GM23248 (cell line): ENCODE measurements at places on chromosomes 2 and 18.

GRCh38 chr2:109602617-109603188 is 11.1 kb downstream of the SEPTIN10 start:
- peaks cover 30% of the 10 kb centered on the region for H3K4me1 ChIP-seq
- no peaks in the 10 kb centered on the region for H3K27me3 ChIP-seq
- H3K36me3 ChIP-seq, result no peaks in the 10 kb centered on the region
- H3K4me3 ChIP-seq, result no peak overlapping the region

DNA sequence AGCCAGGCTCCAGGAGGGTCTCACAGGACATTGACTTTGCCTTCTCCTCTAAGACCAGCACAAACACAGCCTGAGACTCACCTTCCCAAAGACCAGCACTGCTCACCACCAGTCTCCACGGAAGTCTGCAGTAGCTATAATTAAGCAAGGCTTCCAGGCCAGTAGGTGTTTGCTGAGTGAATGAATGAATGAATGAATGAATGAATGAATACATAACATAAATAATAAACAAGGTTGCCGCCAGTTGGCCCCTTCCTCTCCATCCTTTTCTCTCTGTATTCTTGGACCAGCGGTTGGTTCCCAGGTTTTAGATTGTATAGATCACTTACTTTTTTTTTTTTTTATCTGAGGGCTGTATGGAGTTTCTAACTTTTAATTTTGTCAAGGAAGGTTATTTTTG is 222.4 kb upstream of the ID2 start:
- no peak for DNase-seq
- H3K27ac ChIP-seq, result no peak overlapping the region
- no peaks in the 10 kb centered on the region for H3K27me3 ChIP-seq
- no peaks in the 10 kb centered on the region for H3K36me3 ChIP-seq

DNA sequence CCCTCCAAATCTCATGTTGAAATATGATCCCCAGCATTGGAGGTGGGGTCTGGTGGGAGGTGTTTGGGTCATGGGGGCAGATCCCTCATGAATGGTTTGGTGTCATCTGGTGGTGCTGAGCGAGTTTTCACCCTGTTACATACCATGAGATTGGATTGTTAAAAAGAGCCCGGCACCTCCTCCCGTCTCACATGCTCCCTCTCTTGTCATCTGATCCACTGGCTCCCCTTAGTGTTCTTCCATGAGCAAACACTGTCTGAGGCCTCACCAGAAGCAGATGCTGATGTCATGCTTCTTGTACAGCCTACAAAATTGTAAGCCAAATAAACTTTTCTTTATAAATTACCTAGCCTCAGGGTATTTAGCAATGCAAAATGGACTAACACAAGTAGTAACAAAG is 405.0 kb upstream of the SLC39A10 start:
- no peak for DNase-seq
- H3K27me3 ChIP-seq, result no peaks in the 10 kb centered on the region
- H3K4me3 ChIP-seq, result no peak overlapping the region
- H3K4me1 ChIP-seq, result no peaks in the 10 kb centered on the region
- no peak overlapping the region for H3K27ac ChIP-seq

DNA sequence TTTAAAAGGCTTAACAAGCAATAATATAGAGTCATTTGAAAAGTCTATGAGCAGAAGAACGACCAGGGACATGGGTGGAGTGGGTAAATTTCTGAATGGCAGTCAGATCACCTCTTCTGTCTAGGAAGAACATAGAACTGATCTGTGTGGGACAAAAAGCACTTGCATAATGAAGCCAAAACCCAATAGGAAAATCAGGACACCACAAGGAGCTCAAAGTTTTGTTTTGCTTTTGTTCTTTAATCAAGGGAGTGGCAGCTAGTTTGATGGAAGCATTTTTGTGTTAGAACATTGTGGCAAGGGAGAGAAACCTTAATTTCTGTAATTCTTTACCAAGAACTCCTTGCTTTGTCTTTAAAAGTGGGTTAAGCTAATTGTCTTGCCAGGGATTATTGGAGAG is 240.2 kb upstream of the TANK start:
- H3K4me3 ChIP-seq, result 0 out of 2 replicates have a peak overlapping the region, but pooled peaks have one; percentile 59
- peaks cover 62% of the 10 kb centered on the region for H3K4me1 ChIP-seq
- H3K27me3 ChIP-seq, result no peaks in the 10 kb centered on the region
- peak overlapping the region; percentile 94 for H3K27ac ChIP-seq
- no peaks in the 10 kb centered on the region for H3K36me3 ChIP-seq

GRCh38 chr18:48715711-48716361 is 177.0 kb downstream of the CTIF start:
- H3K4me1 ChIP-seq, result peaks cover 20% of the 10 kb centered on the region
- H3K27me3 ChIP-seq, result no peaks in the 10 kb centered on the region
- peak; percentile 69 for DNase-seq
- peak overlapping the region; percentile 17 for H3K27ac ChIP-seq
- H3K4me3 ChIP-seq, result no peak overlapping the region

- H3K27ac ChIP-seq, result no peak overlapping the region
- no peaks in the 10 kb centered on the region for H3K36me3 ChIP-seq
- no peaks in the 10 kb centered on the region for H3K27me3 ChIP-seq
- no peaks in the 10 kb centered on the region for H3K4me1 ChIP-seq
- H3K4me3 ChIP-seq, result no peak overlapping the region
- no peak for DNase-seq
These were observed 4.9 kb upstream of the STK17B start for GRCh38 chr2:196176142-196176738.

DNA sequence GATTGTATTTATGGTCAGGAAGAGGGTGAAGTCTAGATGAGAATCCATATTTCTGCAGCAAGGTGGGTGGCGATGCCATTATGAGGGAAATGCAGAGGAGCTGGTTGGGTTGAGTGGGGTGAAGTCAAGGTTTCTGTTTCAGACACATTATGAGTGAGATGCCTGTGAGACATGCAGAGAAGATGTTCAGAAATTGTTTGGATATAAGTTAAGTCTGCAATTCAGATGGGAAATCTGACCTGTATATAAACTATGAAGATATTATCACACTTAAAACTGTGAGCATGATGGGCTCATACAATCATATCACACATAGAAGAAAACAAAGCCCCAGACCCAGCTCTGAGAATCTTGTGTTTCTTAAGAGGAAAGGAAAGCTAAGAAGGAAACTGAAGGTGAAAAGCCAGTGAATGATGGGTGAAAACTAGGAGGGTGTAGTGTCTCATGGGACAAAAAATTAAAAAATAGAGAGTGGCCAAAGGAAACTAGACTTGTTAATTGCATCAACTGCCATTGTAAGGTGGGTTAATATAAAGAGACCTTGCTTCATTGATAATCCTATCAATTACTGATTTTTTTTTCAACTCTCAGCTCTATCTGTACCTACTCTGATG is 14.2 kb downstream of the GALNT5 start:
- H3K27me3 ChIP-seq, result no peaks in the 10 kb centered on the region
- no peaks in the 10 kb centered on the region for H3K4me1 ChIP-seq
- DNase-seq, result no peak

GRCh38 chr2:71505086-71505769 is 51.9 kb downstream of the DYSF start:
- H3K4me1 ChIP-seq, result no peaks in the 10 kb centered on the region
- DNase-seq, result no peak
- H3K27ac ChIP-seq, result no peak overlapping the region
- no peak overlapping the region for H3K4me3 ChIP-seq
- H3K36me3 ChIP-seq, result no peaks in the 10 kb centered on the region

DNA sequence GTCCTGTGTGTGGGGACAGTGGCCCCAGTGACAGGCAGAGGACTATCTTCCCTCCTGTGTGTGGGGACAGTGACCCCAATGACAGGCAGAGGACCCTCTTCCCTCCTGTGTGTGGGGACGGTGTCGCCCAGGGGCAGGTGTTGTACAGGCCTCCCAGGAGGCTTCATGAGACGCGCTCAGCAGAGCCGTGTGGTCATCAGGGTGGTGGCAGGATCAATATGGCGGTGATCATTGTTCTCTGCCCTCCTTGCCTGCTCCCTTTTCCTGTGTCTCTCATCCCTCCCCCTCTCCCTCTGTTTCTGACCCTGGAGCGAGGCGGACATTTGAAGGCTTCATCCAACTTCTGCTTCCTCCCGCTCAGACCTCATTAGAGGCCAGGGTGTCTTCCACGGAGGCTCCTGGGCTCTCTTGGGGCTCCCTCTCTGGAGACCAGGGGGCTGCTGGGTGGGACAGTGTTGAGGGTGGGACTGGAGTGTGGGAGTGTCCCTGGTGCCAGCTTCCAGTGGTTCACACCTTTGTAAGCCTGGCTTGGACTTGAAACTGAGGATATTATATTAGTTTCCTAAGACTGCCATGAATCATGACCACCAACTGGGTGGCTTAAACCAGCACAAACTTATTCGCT is 59.5 kb downstream of the ACKR3 start:
- H3K36me3 ChIP-seq, result no peaks in the 10 kb centered on the region
- DNase-seq, result no peak
- no peaks in the 10 kb centered on the region for H3K4me1 ChIP-seq
- H3K27ac ChIP-seq, result no peak overlapping the region

DNA sequence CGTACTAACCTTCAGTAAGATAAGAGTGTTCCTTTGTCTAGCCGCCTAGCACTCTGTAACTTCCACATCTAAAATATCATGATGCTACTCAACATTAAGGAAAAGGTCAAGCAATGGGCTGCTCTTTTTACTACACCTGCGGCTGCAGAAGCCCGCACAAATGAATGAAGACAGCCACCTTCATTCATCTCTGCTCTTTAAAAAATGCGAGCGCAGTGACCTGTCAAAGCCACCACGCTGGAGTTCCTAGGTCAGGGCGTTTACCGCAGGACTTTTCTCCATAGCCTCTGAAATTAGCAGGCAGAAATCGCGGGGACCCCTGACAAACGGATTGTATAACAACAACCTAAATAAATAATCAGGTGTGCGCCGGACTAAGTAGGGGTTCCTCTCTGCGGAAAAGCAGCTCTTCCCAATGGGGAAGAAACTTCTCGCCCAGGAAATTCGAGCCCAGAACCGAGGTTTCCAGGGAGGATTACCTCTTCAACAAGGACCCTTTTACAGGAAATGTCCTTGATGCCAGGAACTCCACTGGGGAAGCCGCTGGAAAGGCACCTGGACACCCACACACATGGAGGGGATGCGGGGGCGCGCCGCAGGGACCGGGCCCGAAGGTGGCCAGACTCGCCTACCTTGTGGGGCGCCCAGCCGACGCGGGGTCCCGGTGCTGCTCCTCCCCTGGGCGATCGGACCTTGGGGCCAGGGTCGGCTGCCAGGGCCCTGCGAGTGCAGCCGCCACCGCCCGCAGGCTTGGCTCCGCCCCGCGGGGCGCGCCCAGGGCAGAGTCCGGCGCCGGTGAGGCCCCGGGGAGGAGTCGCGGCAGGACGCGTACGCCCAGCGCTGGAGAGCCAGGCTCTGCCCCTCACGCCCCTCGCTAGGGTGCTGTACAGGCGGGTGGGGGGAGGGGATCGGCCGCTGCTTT is at the start of gene CCDC68:
Gene CCDC68 (minus strand): TSS at position 758 of the 922 bp plus-strand sequence. CDS start 16,670 bp downstream, outside the sequence.
- peak within 1 kb of the TSS; percentile 39 for H3K4me3 ChIP-seq
- no peak within 1 kb of the TSS for H3K27ac ChIP-seq
- no peaks in the 10 kb centered on the region for H3K4me1 ChIP-seq
- no peaks in the 10 kb centered on the region; the same call in 1 of the 2 replicates for H3K27me3 ChIP-seq

DNA sequence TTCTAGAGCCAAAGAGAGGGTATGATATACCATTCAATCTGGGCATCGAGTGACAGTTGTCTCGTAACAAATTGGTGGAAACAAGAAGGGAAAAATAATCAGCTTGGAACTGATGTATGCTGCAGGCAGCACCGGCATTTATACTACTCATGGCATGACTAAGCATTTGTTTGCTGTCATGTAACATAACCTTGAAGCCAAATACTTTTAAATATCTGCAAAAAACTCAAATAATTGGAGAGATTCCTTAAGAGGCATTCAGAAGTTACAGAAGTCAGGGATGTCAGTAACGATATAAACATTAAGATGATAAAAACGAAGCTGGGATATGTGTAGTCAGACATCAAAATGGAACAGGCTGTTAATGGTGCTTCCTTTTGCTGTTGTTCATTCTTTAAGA is 157.3 kb upstream of the MMADHC start:
- peak overlapping the region; percentile 39 for H3K4me3 ChIP-seq
- peaks cover 57% of the 10 kb centered on the region for H3K4me1 ChIP-seq
- H3K27me3 ChIP-seq, result no peaks in the 10 kb centered on the region
- no peaks in the 10 kb centered on the region for H3K36me3 ChIP-seq

GRCh38 chr2:189412330-189412953 is 28.8 kb upstream of the WDR75 start:
- DNase-seq, result peak; percentile 65
- H3K27me3 ChIP-seq, result no peaks in the 10 kb centered on the region
- no peaks in the 10 kb centered on the region for H3K36me3 ChIP-seq
- H3K4me3 ChIP-seq, result peak overlapping the region; percentile 52
- peak overlapping the region; percentile 76 for H3K27ac ChIP-seq
- peaks cover 39% of the 10 kb centered on the region for H3K4me1 ChIP-seq

GRCh38 chr18:68623342-68623741 is 91.6 kb downstream of the TMX3 start:
- no peaks in the 10 kb centered on the region for H3K27me3 ChIP-seq
- no peaks in the 10 kb centered on the region for H3K36me3 ChIP-seq
- peak; percentile 86 for DNase-seq

DNA sequence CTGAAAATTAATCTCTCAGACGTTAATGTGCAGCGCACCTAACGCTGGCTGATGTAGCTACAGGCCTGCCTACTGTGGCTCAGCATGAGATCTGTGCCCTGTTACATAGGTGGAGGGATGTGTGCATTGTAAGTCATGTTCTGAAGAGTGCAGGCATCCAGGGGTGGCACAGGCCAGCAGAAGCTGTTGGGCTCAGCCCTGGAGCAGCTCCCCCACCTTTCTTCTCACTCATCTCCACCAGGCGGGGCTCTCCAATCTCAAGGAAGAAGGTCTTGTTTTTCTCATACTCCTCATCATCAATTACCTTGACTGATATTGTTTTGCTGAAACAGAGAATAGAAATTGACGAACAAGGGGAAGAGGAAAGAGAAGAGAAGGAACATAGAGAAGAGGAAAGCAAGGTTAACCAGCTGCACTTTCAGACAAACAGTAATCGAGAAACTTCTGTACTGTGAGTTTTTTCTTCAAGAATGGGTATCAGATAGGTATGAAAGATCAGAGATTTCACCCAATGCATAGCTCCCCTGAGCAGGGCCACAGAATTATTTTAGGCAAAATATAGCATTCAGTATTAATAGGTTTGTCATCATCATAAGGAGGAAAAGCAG is 273.6 kb downstream of the SLC8A1 start:
- H3K27ac ChIP-seq, result no peak overlapping the region
- peaks cover 16% of the 10 kb centered on the region for H3K4me1 ChIP-seq
- H3K27me3 ChIP-seq, result no peaks in the 10 kb centered on the region
- no peak for DNase-seq
- no peak overlapping the region for H3K4me3 ChIP-seq

- no peaks in the 10 kb centered on the region for H3K36me3 ChIP-seq
- 0 out of 2 replicates have a peak, but pooled peaks cover 6% of the 10 kb centered on the region for H3K4me1 ChIP-seq
- peaks cover 4% of the 10 kb centered on the region; the same call in 1 of the 2 replicates for H3K27me3 ChIP-seq
- no peak overlapping the region for H3K27ac ChIP-seq
- DNase-seq, result peak; percentile 23
These were observed 156.8 kb downstream of the VAPA start for GRCh38 chr18:10070561-10071000.
